Cardiac fibroblast (primary cell): ENCODE measurements at places on chromosomes 5 and 9.

DNA sequence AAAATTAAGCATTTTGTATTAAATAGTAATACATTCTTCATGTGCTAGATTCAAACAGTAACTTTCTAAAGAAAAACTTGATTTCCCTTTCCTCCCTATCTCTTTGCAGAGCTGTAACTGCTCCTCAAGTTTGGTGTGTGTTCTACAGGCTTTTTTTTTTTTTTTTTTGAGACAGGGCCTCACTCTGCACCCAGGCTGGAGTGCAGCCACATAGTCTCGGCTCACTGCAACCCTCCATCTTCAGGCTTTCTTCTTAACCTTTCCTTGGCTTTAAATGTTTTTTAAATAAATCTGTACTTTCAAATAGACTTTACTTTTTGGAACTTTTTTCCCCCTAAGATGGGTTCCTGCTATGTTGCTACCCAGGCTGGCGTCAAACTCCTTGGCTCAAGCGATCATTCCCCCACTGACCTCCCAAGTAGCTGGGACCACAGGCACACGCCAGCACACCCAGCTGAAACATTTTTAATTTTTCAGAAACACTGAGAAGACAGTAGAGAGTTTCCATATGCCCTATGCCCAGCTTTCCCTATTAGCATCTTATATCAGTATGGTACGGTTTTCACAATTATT lies 9.1 kb downstream of the NDFIP1 start:
- no peak for DNase-seq

GRCh38 chr5:173235499-173236394 lies 741 bp upstream of the NKX2-5 start:
- DNase-seq, result no peak

DNA sequence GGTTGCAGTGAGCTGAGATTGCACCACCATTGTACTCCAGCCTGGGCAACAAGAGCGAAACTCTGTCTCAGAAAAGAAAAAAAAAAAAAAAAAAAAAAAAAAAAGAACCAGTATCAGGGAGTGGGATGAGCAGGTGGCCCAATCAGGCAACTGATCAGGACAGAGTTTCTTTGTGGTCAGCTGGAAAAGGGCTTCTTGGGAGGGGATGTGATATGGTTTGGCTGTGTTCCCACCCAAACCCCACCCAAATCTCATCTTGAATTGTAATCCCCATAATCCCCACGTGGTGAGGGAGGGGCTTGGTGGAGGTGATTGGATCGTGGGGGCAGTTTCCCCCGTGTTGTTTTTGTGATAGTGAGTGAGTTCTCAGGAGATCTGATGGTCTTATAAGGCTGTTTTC lies 4.7 kb upstream of the GCNT1 start:
- DNase-seq, result no peak

- DNase-seq, result peak; percentile 77
Measured at GRCh38 chr5:154723740-154724505, 31.3 kb upstream of the LARP1 start.

- no peak for DNase-seq
Measured at GRCh38 chr5:132238901-132239500, 11.3 kb upstream of the P4HA2 start.

DNA sequence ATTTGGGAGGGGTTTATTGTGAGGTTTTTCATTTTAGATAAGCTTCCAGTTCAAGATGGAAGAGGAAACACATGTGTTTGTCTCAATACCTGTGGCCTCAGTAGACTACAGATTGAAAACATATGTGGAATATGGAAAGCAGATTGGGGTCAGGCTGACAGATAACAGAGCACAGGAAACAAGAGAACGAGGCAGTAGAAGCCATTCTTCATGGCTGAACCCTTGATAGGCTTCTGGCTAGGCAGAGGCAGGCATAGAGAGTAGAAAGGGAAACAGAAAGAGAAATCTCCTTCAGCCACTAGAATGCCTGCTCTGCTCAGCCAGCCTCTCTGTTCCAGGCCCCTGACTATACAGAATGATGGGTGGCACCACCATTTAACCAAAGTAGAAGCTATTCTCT lies 152.5 kb downstream of the MUSK start:
- DNase-seq, result no peak

DNA sequence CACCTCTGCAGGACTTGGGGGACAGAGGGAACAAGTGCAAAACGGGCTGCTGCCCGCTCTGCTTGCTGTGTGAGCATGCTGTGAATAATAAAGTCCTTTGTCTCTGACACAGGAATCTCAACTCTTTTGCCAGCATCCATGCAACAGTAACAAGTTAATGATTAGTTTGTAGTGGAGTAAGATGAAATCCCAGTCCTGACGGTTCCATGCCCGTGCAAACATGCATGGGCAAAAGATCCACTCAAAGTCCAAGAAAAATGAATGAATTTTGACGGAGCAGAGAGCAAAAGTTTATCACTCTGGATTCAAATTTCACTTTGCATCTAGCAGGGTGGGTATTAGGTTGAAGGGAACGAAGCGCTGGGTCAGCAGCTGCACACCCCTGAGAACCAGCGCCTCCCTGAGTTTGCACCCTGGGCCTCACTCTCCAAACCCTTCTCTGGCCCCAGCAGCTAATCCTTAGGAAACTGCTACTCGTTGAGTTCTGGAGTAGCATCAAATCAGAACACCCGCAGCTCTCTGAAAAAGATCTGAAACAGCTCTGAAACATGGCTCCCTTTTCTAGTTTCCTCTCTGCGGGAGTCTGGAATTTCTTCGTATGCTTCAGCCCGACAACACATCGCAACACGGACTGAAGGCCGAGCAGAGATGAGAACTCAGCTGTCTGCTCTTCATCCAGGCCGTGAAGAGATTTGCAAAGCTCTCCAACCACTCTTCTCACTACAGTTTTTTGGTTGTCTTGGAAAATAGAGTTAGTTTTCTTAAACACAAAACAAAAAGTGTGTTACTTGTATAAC lies 45.6 kb upstream of the RUFY1 start:
- DNase-seq, result no peak

DNA sequence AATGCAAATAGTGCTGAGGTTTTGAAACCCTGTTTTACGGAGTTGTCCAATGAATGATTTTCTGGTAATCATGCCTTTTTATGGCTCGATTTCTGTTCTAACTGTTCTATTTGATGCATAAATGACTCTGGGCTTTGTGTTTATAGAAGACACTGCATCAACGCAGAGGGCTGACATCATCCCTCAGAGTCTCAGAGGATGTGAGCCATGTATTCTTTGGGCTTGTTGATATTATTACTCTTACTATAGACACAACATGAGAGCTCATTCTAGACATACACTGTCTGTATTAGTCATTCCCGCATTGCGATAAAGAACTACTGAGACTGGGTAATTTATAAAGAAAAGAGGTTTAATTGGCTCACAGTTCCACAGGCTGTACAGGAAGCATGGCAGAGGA lies 31.6 kb downstream of the CDH6 start:
- DNase-seq, result no peak

- no peak for DNase-seq
Measured at GRCh38 chr9:72299017-72299603, 65.9 kb downstream of the ZFAND5 start.

- no peak for DNase-seq
Measured at GRCh38 chr9:89586311-89586710, 18.5 kb upstream of the GADD45G start.

GRCh38 chr5:147983742-147984141 lies 77.4 kb upstream of the C5orf46 start:
- DNase-seq, result no peak
